ENCODE measurements at places on chromosomes 2 and 18. TPM values are rescaled to one million over a fixed set of nuclear protein-coding genes. Genes with fewer than 3 reads are reported as not detected.

- H3K27ac ChIP-seq = no peak overlapping the region
- DNase-seq = no peak
- H3K27me3 ChIP-seq = no peaks in the 10 kb centered on the region
- no peaks in the 10 kb centered on the region for H3K4me1 ChIP-seq
- no peak overlapping the region for H3K4me3 ChIP-seq
Measured at GRCh38 chr18:34802959-34803358, 92.9 kb downstream of the DTNA start.

C2orf72 gene
- total RNA-seq = 16.7 TPM

- no peaks in the 10 kb centered on the region for H3K27me3 ChIP-seq
- H3K27ac ChIP-seq = no peak overlapping the region
- H3K4me1 ChIP-seq = peaks cover 26% of the 10 kb centered on the region
- H3K36me3 ChIP-seq = no peaks in the 10 kb centered on the region
- DNase-seq = no peak
Measured at GRCh38 chr2:70514612-70515055, 39.0 kb downstream of the TGFA start.

CRYGC gene
- total RNA-seq = not detected

PIEZO2 gene
- 21.8 TPM for total RNA-seq

VWC2L gene
- total RNA-seq = 0.17 TPM

GYPC gene
- 13.3 TPM for total RNA-seq

- DNase-seq = no peak
- no peak overlapping the region for H3K4me3 ChIP-seq
- H3K27me3 ChIP-seq = no peaks in the 10 kb centered on the region
- H3K27ac ChIP-seq = no peak overlapping the region
- H3K36me3 ChIP-seq = no peaks in the 10 kb centered on the region
Measured at GRCh38 chr2:159290289-159290907, 3.9 kb upstream of the WDSUB1 start.

- H3K27me3 ChIP-seq = peaks cover 65% of the 10 kb centered on the region
- H3K36me3 ChIP-seq = no peaks in the 10 kb centered on the region
- H3K4me3 ChIP-seq = peak overlapping the region; percentile 88
Measured at GRCh38 chr2:51032751-51033330, 909 bp upstream of the NRXN1 start.

NT5C1B gene
- total RNA-seq = not detected

ICOS gene
- not detected for total RNA-seq

TACR1 gene
- total RNA-seq = 1.5 TPM

TMEM178A gene
- total RNA-seq = 9.3 TPM

AGXT gene
- 0.51 TPM for total RNA-seq

GRCh38 chr2:6879011-6879410 lies 1.4 kb downstream of the RSAD2 start:
- H3K4me3 ChIP-seq = no peak overlapping the region
- no peaks in the 10 kb centered on the region for H3K36me3 ChIP-seq
- no peak for DNase-seq
- H3K27me3 ChIP-seq = peaks cover 13% of the 10 kb centered on the region

TRIB2 gene
- 90.9 TPM for total RNA-seq

GRCh38 chr18:48909721-48910120 lies 41.0 kb downstream of the SMAD7 start:
- DNase-seq = no peak
- no peaks in the 10 kb centered on the region for H3K36me3 ChIP-seq
- no peak overlapping the region for H3K27ac ChIP-seq
- no peaks in the 10 kb centered on the region for H3K27me3 ChIP-seq
- peaks cover 23% of the 10 kb centered on the region for H3K4me1 ChIP-seq

DNA sequence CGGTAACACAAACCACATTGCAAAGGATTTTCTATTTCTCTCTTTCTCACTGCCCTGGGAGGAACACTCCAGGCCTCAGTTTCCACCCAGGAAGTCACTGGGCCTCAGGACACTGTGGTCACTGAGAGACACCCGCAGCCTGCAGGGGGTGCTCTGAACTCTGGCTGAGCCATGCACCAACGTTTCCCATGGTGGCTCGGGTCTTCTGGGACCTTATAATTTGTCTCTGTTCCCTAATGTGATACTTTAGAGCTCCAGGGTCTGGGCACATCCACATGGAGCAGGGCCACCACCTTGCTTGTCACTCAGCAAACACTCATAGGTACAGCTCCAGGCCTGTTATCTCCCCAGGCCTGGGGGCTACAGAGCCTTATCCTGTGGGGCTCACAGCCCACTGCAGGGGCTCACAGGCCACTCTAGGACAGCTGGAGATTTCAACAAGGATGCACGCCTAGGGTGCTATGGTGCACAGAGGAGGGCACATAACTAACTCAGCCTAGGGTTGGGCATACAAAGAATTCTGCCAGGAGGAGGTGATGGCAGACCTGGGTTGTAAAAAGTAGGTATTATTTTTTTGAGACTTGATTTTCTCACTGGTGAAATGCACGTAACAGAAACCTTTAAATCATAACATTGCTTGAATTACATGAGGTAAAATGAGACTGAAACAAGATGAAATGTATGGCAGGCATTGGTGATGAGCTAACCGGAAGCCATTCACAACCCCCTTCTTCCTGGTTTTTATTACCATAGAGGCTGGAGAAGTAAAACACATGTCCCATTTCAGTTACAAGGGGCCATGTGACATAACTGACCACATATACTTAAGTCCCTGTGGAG lies 3.0 kb upstream of the HS1BP3 start:
- H3K36me3 ChIP-seq = no peaks in the 10 kb centered on the region
- no peak for DNase-seq
- peaks cover 14% of the 10 kb centered on the region for H3K4me1 ChIP-seq
- H3K4me3 ChIP-seq = no peak overlapping the region
- no peak overlapping the region for H3K27ac ChIP-seq
- peaks cover 39% of the 10 kb centered on the region for H3K27me3 ChIP-seq

SLC9A4 gene
- total RNA-seq = 3.1 TPM

DNA sequence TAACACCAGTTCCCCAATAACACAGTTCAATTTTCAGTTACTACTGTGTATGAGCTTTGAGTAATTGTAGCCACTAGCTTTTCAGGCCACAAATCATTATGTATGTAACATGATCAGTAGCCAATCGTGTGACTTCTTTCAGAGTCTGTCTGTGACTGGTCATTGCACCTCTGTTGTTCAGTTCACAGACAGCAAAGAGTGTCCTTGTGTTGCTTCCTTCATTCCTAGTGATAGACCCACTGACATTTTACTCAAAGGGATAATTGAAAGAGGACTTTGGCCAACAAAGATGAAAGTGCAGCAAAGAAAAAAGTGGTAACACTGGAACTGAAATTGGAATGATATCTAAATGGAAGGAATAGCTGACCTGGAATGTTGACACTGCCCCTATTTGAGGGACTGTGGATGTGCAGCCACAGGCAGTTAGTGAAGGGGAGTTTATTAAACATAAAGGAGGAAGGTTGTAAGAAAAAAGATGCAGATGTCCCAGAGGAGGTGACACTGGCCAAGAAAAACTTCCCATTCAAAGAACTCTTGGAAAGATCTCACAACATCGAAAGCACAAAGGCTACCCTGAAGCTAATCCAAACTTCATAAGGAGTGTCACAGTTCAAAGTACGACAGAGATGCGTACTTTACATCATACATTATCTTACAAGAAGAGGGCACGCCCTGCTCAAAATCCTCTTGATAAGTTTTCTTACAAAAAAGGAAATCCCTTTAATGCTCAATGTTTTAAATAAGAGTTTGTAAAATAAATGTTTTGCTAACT lies 19.3 kb downstream of the TTC39C start:
- no peaks in the 10 kb centered on the region for H3K27me3 ChIP-seq
- H3K36me3 ChIP-seq = peaks cover 11% of the 10 kb centered on the region
- no peak for DNase-seq
- H3K27ac ChIP-seq = peak overlapping the region; percentile 13
- no peaks in the 10 kb centered on the region for H3K4me1 ChIP-seq

DNA sequence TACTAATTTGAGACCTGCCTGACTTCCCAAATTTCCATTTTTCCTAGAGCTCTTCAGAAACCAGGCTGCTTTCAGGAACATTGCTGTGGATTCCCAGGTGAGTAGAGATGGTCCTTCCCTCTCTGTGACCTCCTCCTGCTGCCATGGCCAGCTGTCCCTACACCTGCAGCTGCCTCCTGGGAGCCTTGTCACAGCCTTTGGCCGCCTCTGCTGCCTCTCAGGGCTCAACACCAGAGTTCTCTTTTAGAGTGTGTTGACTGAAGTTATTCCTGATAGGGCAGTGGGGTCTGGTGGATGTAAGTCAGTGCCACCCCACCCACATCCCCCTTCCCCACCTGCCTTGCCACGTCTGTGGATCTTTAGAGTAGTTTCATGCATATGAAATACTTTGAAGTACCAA lies 22.9 kb downstream of the SPATS2L start:
- peaks cover 18% of the 10 kb centered on the region for H3K4me1 ChIP-seq
- no peak overlapping the region for H3K4me3 ChIP-seq
- H3K27ac ChIP-seq = no peak overlapping the region
- H3K36me3 ChIP-seq = peaks cover 16% of the 10 kb centered on the region

CNDP1 gene
- 0.48 TPM for total RNA-seq

- no peak overlapping the region for H3K4me3 ChIP-seq
- no peaks in the 10 kb centered on the region for H3K36me3 ChIP-seq
- H3K27me3 ChIP-seq = peaks cover 31% of the 10 kb centered on the region
- H3K4me1 ChIP-seq = peaks cover 5% of the 10 kb centered on the region
- no peak for DNase-seq
- H3K27ac ChIP-seq = no peak overlapping the region
Measured at GRCh38 chr2:107001964-107002696, 116.2 kb upstream of the ST6GAL2 start.

- DNase-seq = no peak
- peaks cover 11% of the 10 kb centered on the region for H3K4me1 ChIP-seq
- H3K36me3 ChIP-seq = no peaks in the 10 kb centered on the region
- peaks cover 56% of the 10 kb centered on the region for H3K27me3 ChIP-seq
- H3K27ac ChIP-seq = no peak overlapping the region
Measured at GRCh38 chr2:98127229-98127989, 40.4 kb downstream of the VWA3B start.

CNGA3 gene
- total RNA-seq = 6.8 TPM

LAMA3 gene
- 9.4 TPM for total RNA-seq

GRCh38 chr2:173982918-173983317 lies 17.7 kb upstream of the SP3 start:
- no peak overlapping the region for H3K4me3 ChIP-seq
- H3K36me3 ChIP-seq = no peaks in the 10 kb centered on the region
- no peaks in the 10 kb centered on the region for H3K27me3 ChIP-seq
- H3K27ac ChIP-seq = peak overlapping the region; percentile 24
- no peak for DNase-seq

- no peak for DNase-seq
- no peak overlapping the region for H3K4me3 ChIP-seq
- no peak overlapping the region for H3K27ac ChIP-seq
- peaks cover 8% of the 10 kb centered on the region for H3K27me3 ChIP-seq
- H3K4me1 ChIP-seq = no peaks in the 10 kb centered on the region
Measured at GRCh38 chr2:84077496-84077895, 381.6 kb downstream of the SUCLG1 start.

GRCh38 chr2:209208211-209208610 lies 215.6 kb upstream of the MAP2 start:
- H3K27ac ChIP-seq = no peak overlapping the region
- H3K36me3 ChIP-seq = no peaks in the 10 kb centered on the region
- H3K4me3 ChIP-seq = no peak overlapping the region
- DNase-seq = no peak
- H3K4me1 ChIP-seq = no peaks in the 10 kb centered on the region
- no peaks in the 10 kb centered on the region for H3K27me3 ChIP-seq

DNA sequence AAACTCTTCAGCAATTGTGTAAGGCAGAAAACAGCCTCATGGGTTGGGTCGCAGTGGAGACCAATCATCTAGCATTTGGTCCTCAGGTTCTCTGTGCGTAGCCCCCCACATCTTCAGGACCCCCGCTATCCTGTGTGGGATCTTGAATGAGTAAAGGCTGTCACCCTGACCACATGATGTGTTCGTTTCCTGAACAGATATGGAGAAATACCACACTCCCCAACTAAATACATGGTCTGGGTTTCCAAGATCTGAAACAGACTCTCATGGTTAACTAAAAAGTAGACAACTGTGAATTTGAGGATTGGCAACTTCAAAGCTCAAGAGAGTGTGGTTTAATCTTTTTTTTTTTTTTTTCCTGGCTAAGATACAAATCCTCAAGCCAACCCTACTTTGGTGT lies 23.2 kb downstream of the DOCK10 start:
- peaks cover 13% of the 10 kb centered on the region for H3K27me3 ChIP-seq
- no peak for DNase-seq
- H3K4me1 ChIP-seq = no peaks in the 10 kb centered on the region
- H3K4me3 ChIP-seq = no peak overlapping the region

DNA sequence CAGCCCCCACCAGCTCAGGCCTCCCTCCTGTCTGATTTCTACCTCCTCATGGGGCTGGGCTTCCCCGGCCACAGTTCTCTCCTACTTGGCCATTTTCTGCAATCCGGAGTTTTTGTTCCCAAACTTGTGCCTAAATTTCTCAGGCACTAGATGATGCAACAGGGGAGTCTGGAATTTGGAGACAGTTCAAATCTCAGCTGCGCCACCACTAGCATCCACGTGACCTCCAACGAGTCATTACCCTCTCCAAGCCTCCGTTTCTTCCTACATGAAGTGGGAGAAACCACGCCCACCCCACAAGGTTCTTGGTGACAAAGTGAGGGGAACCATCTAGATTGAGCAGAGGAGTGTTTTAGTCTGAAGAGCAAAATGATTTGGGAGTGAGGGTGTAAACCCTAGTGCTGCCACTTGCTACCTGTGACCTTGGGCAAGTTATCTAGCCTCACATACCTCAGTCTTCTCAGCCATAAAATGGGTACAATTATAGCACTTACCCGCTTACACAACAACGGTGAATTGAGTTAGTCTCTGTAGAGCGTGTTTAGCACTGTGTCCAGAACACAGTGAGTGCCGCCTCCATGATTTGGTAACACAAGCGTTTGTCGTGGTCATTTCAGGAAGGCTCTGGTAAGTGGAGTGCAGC lies 61.4 kb upstream of the ASAP2 start:
- peaks cover 23% of the 10 kb centered on the region for H3K4me1 ChIP-seq
- no peak overlapping the region for H3K27ac ChIP-seq
- H3K27me3 ChIP-seq = peaks cover 3% of the 10 kb centered on the region
- H3K36me3 ChIP-seq = no peaks in the 10 kb centered on the region
- no peak for DNase-seq

- peaks cover 6% of the 10 kb centered on the region for H3K4me1 ChIP-seq
- peaks cover 6% of the 10 kb centered on the region for H3K27me3 ChIP-seq
- no peak for DNase-seq
- no peaks in the 10 kb centered on the region for H3K36me3 ChIP-seq
- H3K4me3 ChIP-seq = no peak overlapping the region
Measured at GRCh38 chr18:32911660-32912284, 138.9 kb upstream of the KLHL14 start.

- no peak for DNase-seq
- peaks cover 3% of the 10 kb centered on the region for H3K36me3 ChIP-seq
- peaks cover 4% of the 10 kb centered on the region for H3K27me3 ChIP-seq
- H3K4me3 ChIP-seq = no peak overlapping the region
- peaks cover 24% of the 10 kb centered on the region for H3K4me1 ChIP-seq
Measured at GRCh38 chr2:6233993-6234392, 541.8 kb downstream of the SOX11 start.

GRCh38 chr2:144592500-144593256 lies 72.8 kb upstream of the ZEB2 start:
- no peak for DNase-seq
- no peak overlapping the region for H3K4me3 ChIP-seq
- H3K4me1 ChIP-seq = peaks cover 9% of the 10 kb centered on the region
- H3K36me3 ChIP-seq = no peaks in the 10 kb centered on the region
- no peak overlapping the region for H3K27ac ChIP-seq
- peaks cover 4% of the 10 kb centered on the region for H3K27me3 ChIP-seq

GRCh38 chr2:239278941-239279365 lies 121.9 kb downstream of the HDAC4 start:
- peaks cover 24% of the 10 kb centered on the region for H3K4me1 ChIP-seq
- H3K4me3 ChIP-seq = no peak overlapping the region
- H3K27ac ChIP-seq = no peak overlapping the region

- no peaks in the 10 kb centered on the region for H3K27me3 ChIP-seq
- no peak overlapping the region for H3K27ac ChIP-seq
- no peak overlapping the region for H3K4me3 ChIP-seq
Measured at GRCh38 chr2:211745295-211746097, 793.1 kb downstream of the ERBB4 start.

SERPINB11 gene
- total RNA-seq = 1.4 TPM
